ENCODE measurements at places on chromosomes 5 and 9.

GRCh38 chr9:38765101-38765500 is 45.2 kb upstream of the FAM240B start:
- no peak for DNase-seq

- DNase-seq: no peak
Observed at GRCh38 chr5:160360310-160360709, 10.1 kb downstream of the C1QTNF2 start.

- DNase-seq: no peak
Observed at GRCh38 chr5:167489202-167489601, 802.2 kb upstream of the WWC1 start.

DNA sequence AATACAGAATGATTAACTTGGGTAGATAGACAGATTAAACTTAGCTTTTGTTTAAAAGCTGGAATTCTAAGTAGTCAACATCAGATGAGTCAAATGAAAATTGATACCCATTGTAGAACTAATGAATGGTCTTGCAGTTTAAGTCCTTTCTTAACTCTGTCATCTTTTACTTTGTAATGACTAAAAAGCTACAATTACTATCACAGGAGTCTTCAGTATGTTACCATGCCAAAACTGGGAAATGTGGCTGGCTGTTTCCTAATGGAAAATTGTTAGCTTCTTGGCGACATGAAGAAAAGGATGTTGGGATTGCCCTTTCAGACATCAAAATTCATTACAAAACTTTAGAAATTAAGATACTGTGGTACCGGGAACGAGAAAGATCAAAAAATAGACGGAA is 20.2 kb upstream of the ANXA1 start:
- DNase-seq: no peak

GRCh38 chr5:10586555-10586954 is 22.7 kb downstream of the ANKRD33B start:
- DNase-seq: no peak

DNA sequence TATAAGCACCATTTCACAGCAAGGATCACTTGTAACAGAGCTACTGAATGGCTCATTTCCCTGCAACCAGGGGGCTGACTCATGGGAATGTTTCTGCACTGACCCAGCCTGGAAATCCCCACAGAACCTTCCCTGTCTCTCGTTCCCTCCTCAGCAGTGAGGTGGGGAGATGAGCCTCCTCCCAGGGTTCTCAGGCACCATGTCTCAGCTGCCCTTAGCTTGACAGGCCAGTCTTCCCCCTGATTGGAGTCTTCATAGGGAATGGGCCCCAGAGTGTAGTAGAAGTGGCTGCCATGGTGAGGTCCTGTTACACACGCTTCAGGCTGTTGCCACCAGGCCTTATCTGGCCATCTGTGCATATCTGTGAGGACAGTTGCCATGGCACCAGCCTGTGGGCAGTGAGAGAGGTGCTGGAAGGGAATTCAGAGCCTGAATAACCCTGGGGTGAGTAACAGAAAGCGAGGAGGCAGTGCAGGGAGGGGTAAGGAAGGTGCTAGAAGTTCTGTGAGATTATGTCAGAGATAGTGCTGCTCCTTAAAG is 324.4 kb downstream of the ENC1 start:
- no peak for DNase-seq

GRCh38 chr9:5513966-5514616 is 3.8 kb downstream of the PDCD1LG2 start:
- DNase-seq: no peak

- no peak for DNase-seq
Observed at GRCh38 chr9:11559001-11559776, 946.4 kb upstream of the PTPRD start.

All from stimulated activated CD4-positive, alpha-beta T cell treated with anti-CD3 and anti-CD28 coated beads, Interleukin-1b, Interleukin-23, amount 100 ng/mL, for 1 hour (primary cell).